ENCODE measurements at places on chromosomes 2 and 18. TPM values are rescaled to one million over a fixed set of nuclear protein-coding genes. Genes with fewer than 3 reads are reported as not detected.

FEV gene
- not detected for total RNA-seq

DNA sequence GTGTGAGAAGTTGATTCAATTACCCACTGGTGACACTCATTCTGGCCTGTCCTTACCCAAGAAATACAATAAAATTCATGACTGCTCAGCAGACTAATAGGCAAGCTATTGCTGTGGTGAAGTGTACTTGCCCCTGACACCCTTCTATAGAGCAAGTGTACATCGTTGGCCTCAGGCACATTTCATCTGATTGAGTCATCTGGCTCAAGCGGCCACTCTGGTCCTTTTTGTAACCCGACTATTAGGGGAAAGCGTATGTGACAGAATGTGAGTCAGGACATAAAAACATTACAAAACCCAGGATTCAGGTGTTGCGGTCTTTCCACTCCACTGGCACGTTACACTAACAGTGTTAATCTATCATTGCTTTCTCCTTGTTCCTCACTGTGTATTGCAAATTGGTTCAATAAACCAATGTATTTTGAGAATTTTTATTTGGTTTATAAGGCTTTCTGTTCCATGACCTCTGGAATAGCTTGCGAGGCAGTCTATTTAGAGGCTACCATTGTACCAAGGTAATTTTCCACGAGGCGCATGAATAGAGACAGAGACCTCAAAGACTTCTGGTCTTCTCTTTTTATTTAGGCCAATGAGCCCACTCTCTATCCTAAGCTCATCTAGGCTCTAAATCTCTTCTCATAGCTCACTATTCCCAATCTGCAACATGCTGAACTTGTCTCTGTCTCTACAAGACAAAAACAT lies 10.2 kb upstream of the TTC32 start:
- peaks cover 7% of the 10 kb centered on the region for H3K36me3 ChIP-seq
- H3K27me3 ChIP-seq: no peaks in the 10 kb centered on the region
- H3K27ac ChIP-seq: no peak overlapping the region

HOXD4 gene
- 0.40 TPM for total RNA-seq

- no peak for DNase-seq
- H3K36me3 ChIP-seq: no peaks in the 10 kb centered on the region
- H3K4me3 ChIP-seq: no peak overlapping the region
- H3K27ac ChIP-seq: no peak overlapping the region
- H3K27me3 ChIP-seq: peaks cover 47% of the 10 kb centered on the region
These were observed 31.8 kb downstream of the AFF3 start for GRCh38 chr2:100110614-100111000.

DNA sequence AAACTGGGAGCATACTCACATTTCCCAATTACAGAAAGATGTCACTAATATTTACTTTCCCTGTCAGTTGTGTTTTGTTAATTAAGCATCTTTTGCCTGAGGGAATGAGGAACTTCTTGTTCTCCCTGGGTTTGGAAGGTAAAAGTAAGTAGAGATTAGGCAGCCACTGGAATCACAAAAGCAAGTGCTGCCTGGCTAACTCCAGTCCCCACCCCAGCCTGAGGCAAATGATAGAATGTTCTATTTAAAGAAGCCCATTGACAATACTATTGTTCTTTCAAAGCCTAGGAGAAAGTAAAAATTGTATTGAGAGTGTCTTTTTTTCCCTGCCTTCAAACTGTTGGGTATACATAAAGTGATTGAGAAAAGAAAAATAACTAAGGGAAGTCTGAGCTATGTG lies 93.8 kb downstream of the MBD2 start:
- no peak overlapping the region for H3K4me3 ChIP-seq
- DNase-seq: no peak
- H3K27me3 ChIP-seq: no peaks in the 10 kb centered on the region
- H3K4me1 ChIP-seq: peaks cover 39% of the 10 kb centered on the region
- H3K36me3 ChIP-seq: no peaks in the 10 kb centered on the region
- H3K27ac ChIP-seq: peak overlapping the region; percentile 19

DNAJC27 gene
- total RNA-seq: 4.1 TPM

- H3K36me3 ChIP-seq: no peaks in the 10 kb centered on the region
- no peak overlapping the region for H3K27ac ChIP-seq
- H3K4me1 ChIP-seq: no peaks in the 10 kb centered on the region
- no peak overlapping the region for H3K4me3 ChIP-seq
- H3K27me3 ChIP-seq: no peaks in the 10 kb centered on the region
These were observed 694.5 kb downstream of the TDRD15 start for GRCh38 chr2:21818212-21818795.

DNA sequence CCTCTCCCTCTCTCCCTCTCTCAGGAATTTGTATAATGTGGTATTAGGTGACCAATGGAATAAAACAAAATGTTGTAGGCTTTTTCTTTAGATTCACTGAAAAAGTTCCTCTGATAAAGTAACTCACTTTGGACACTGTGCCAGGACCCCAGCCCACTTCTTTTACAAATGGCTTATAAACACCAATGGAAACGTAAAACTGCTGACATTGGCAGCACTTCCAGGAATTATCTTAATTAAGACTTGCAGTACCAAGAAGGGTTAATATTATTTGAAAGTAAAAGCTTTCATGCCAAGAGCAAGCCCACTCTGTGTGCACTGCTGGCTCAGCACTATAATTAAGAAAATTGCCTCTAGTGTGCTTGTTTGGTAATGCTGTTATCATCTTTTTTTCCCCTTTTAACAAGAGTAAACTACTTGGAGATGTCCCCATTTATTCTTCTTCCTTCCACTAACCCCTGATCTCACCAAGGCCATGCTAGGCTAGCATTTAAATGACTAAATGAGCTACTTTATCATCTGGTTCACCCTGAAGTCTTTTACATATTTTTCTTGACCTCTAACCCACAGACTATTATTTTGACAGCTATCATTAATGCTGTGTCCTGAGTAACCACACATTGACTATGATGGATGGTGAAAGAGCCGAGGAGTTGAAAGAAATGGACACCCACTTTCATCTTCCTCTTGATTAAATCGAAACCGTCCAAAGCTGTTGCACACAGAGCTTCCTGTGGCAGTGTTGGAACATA lies 232.2 kb upstream of the ETAA1 start:
- H3K27me3 ChIP-seq: no peaks in the 10 kb centered on the region
- peaks cover 31% of the 10 kb centered on the region for H3K4me1 ChIP-seq
- H3K36me3 ChIP-seq: no peaks in the 10 kb centered on the region
- no peak for DNase-seq

DNA sequence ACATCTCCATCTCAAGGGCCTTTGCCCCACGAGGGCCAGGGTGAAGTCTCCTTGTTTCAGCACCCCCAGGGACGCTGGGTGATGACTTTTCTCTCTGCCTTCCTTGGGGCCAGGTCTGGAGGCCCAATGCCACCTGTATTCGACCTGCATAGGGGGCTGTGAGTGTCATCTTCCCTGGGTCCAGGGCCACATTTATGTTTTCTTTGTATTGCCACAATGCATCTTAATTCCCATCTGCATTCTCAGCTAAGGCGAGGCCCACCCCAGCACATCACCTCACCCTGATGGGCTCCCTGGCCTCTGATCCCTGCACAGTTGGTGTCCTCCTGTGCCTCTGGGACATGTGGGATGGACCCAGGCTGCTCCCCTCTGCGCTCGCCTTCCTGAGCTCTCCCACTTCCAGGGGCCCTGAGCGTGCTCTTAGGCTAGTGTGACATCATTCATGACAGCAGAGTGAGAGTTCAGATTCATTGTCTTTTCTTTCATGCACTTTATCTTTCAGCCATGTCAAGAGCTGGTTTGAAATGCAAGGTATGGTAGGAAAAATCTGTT lies 122.0 kb upstream of the COPS8 start:
- H3K4me1 ChIP-seq: no peaks in the 10 kb centered on the region
- no peak overlapping the region for H3K27ac ChIP-seq
- peaks cover 24% of the 10 kb centered on the region for H3K27me3 ChIP-seq
- no peak for DNase-seq
- no peaks in the 10 kb centered on the region for H3K36me3 ChIP-seq

PSD4 gene
- 1.0 TPM for total RNA-seq

GRCh38 chr2:47599171-47599570 lies 183.8 kb upstream of the MSH6 start:
- no peak overlapping the region for H3K4me3 ChIP-seq
- no peak overlapping the region for H3K27ac ChIP-seq
- DNase-seq: no peak

- no peaks in the 10 kb centered on the region for H3K4me1 ChIP-seq
- peaks cover 33% of the 10 kb centered on the region for H3K27me3 ChIP-seq
- no peak overlapping the region for H3K4me3 ChIP-seq
These were observed 99.8 kb upstream of the PELI1 start for GRCh38 chr2:64244037-64244416.
